HEK293T (cell line): ENCODE measurements at places on chromosomes 12 and 14.

DNA sequence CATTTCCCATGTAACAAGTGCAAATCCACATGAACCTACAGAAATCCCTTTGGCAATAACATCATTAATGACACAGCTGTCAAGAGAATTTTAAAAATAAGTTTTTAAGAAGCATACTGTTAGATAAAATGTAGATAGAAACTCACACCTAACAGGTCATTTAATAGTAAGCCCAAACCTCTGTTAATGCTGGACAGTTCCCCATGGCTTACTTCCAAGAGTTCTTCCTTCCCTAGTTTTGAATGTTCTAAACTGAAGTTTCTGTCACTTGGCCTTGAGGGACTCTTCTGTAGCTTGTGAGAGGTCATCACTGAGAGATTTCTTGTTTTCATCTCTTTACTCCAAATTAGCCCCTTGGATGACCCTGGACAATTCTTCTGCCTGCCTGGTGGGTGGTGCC lies 22.7 kb downstream of the OTX2 start:
- no peak for DNase-seq

DNA sequence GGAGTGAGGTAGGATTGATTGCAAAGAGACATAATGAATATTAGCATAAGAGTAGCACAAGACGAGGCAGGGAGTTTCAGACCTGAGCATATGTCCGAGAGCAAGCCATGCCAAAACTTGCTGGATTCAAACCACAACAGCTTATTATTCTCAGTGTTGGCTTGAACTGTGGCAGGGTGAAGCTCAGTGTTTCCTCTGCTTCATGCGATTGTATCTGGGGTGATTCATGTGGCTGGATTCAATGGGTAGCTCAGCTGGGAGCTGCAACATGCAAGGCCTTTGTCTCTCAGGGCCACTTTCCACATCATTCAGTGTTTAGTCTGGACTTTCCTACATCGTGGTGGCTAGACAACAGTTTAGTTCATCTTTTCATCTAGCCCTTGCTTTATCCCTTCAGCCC lies 22.1 kb upstream of the E2F7 start:
- no peak for DNase-seq

DNA sequence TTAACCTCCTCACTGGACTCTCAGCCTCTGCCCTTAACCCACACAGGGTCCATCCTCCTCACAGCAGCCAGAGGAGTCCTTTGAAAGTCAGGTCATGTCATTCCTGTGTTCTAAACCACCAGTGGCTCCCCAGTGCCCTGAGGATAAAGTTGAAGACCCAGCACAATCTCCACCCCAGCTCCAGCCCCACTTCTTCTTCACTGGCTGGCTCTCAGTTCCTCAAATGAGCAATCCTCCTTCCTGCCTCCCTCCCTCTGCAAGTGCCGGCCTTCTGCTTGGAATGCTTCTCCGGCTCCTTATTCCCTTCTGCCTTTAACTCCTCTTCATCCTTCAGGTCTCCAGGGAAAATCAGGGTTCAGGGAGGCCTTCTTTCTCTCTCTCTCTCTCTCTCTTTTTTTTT lies 32.0 kb upstream of the SPPL3 start:
- no peak for DNase-seq

DNA sequence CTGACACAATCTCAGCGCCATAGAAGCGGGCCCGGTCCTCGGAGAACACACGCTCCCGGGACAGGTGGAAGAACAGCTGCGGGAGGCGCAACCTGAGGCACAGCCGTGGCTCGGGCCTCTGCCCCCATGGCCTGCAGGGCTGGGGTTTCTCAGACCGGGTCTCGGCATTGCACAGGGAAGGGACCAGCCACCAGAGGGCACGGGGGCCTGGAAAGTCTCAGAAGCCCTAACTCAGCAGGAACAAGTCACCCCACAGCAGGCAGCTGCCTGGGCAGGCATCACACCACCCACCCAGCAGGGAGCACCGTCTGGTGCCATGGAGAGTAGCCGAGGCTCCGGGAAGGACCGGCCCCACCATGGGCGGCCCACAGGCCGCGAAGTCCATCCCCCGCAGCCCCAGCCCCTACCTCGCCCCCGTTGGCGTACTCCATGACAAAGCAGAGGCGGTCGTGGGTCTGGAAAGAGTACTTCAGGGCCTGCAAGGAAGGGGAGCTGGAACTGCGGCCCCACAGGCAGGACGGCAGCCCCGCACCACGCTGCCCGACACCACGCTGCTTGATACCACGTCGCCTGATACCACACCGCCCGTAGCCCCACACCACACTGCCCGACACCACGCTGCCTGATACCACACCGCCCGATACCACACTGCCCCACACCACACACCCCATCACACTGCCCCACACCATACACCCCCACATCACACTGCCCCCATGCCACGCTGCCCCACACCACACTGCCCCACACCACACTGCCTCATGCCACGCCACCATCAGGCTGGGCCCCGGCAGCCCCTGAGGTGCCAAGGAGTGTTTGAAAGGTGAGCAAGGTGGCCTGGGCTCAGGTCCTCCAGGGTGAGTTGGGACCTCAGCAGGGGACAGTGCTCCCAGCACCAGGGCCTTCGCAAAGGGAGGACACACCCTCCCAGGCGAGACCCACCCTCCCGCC lies 20.8 kb downstream of the SIVA1 start:
- no peak for DNase-seq

- DNase-seq = no peak
These were observed 126.3 kb downstream of the ERC1 start for GRCh38 chr12:1117371-1117770.

- DNase-seq = no peak
These were observed 396.1 kb downstream of the TMTC2 start for GRCh38 chr12:83082690-83083276.

- DNase-seq = no peak
These were observed 36.2 kb upstream of the YY1 start for GRCh38 chr14:100202712-100203111.

DNA sequence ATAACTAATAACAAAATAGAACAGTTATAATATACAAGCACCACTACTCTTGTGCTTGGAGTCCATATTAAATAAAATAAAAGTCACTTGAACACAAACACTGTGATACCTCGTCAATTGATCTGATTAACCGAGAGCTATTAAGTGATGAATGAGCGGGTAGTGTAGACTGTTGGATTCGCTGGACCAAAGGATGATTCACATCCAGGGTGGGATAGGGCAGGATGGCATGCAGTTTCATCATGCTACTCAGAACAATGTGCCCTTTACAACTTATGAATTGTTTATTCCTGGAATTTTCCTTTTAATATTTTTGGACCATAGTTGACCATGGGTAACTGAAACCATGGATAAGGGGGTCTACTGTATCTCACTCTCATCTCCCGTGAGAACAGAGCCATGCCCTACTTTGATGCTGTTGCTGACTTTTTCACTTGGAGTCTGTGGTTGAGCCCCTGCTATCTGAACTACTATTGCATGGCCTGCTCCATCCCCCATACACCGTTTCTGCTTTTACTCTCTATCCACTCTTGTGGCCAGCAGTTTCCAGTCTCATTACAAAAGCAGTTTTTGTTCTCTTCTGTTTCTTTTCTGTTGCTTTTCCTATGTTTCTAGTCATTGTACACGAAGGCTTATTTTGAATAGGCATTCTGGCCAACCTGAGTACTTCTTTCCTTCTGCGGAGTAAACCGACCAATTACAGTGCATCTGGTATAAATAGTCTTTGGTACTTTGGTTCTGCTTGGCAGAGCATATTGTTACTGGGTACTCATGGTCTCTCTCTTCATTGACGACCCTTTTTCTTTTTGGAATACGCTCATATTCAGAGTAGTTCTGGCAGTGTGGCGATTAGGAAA lies 12.2 kb downstream of the TMTC2 start:
- DNase-seq = no peak

DNA sequence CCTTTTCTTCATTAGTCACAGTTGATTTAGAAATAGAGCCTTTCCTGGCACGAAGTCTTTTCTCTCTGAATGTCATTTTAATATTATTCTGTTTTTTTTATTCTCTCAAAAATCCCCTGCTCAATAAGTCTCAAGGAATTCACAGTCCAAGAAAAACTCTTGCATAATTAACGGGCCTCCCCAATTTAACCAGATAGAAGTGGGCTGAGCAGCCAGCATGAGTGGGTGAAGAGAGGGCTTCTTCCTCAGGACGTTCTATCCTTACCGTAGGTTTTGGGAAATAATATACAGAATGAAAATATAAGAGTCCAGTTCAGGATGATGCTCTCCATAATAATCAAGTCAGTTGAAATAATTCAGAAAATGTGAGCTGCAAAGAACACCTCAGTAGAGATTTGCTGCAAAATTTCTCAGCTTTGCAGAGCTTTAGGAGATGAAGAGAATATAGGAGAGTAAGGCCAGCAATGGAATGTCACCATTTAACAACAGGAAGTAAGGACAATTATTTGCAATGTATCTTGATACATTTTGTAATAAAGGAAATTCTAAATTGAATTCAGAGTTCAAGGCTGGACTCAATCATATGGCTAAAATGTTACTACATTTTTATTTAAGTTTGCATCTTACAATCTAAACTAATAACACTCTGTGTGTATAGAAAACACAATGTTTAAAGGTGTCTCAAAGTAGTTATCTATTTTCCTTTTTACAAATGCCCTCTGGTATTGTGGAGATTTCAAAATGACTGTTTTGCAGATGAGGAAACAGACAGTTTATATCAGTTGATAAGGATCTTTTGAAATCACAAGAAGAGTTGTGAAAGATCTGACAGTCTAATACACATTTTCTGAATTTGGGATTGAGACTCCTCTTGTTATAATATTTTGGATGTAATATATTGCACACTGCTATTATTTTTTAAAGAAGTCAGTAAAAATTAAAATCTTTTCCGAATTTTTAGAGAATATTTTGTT lies 1724.1 kb upstream of the SEL1L start:
- DNase-seq = no peak

GRCh38 chr14:67420102-67420739 lies 8.3 kb upstream of the PLEK2 start:
- peak; percentile 48 for DNase-seq

DNA sequence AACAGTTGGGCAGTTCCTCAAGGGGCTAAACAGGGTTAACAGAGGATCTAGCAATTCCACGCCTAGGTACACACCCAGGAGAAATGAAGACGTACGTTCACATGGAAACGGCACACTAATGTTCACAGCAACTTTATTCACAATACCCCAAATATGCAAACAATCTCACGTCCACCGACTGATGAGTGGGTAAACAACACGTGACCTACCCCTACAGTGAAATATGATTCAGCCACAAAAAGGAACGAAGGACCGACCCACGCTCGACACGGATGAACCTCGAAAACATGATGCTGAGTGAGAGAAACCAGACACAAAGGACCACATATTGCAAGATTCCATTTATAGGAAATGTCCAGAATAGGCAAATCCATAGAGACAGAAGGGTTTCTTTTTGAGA lies 112.7 kb downstream of the NCOR2 start:
- DNase-seq = no peak

- DNase-seq = no peak
These were observed 102.2 kb downstream of the ARF6 start for GRCh38 chr14:49994951-49995561.

DNA sequence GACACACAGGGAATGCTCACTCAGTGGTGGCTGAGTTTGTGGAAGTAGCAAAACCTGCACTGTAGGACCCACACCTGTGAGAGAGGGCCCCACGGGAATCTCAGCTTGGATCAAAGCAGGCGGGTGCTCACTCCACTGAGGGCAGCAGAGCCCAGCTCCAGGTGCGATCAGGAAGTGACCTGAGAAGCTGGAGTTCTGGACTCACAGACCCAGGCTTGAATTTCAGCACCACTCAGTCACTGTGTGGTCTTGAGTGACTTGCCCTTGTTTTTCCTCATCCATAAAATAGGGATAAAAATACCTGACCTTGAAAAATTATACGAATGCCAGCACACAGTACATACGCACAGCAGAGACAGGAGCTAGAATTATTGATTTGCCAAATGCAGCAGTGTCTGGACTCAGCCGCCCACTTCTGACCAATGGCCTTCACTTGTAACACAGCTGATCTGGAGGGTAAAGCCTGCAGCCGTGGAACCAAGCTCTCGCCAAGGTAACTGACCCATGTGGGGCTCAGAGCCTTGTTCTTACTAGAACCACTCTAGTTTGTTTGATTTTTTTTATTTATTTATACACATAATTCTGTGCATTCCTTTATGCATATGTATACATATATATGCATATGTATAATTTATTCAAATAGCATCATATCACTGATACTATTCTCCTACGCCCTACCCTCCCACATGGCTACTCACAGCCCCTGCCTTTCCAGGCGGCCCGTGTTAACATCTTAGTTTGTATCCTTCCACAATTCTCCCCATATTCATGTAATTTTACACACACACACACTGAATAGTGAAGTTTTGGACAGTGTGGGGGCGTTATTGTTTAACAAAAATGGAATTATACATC lies 53.9 kb downstream of the DPF3 start:
- DNase-seq = no peak

DNA sequence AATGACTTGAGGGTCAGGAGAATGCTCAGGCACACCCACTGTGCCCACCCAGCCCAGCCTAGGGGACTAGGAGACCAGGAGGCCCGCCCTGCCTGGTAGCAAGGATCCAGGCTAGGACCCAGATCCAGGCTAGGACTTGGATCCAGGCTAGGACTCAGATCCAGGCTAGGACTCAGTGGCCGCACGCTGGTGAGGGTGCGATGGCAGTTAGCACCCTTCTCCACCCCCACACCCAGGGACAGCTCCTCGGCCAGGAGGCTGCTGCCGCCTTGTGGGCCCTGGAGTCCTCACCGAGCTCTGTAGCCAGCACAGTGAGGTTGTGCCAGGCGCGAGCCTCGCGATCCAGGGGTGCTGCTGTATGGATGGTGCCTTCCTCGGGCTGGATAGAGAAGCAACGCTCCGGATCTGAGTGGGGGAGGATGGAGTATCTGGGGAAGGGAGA lies 5.1 kb downstream of the CDH24 start:
- no peak for DNase-seq

DNA sequence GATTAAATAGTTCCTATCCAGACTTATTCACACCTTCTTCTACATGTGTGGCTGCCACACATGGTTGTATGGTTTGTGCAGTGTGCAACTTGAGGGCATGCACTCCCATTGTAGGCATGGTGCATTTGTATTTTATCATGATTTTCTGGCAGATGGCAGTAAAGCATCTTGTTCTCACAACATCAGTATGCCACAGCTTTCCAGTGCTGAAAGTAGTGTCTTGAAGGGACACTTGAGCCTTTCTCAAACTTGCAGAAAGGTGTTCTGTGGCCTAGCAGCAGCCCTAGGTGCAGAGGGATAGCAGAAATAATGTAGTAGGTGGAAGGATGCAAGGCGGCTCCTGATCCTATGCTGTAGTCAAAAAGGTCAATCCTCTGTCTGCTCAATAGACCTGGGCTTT lies 72.9 kb downstream of the LMNTD1 start:
- DNase-seq = no peak

- no peak for DNase-seq
These were observed 67.8 kb downstream of the TUNAR start for GRCh38 chr14:95944462-95944861.

- no peak for DNase-seq
These were observed 11.6 kb upstream of the PTPRB start for GRCh38 chr12:70648831-70649230.

- DNase-seq = no peak
These were observed 112.7 kb downstream of the EFCAB11 start for GRCh38 chr14:89841851-89842250.
